ENCODE measurements at places on chromosomes 11 and 22.

GRCh38 chr22:42247596-42247995 is 22.9 kb downstream of the TCF20 start:
- no peak for DNase-seq

- DNase-seq, result no peak
Observed at GRCh38 chr11:131885431-131885830, 515.0 kb downstream of the NTM start.

GRCh38 chr22:32815943-32816342 is 14.4 kb downstream of the TIMP3 start:
- no peak for DNase-seq

DNA sequence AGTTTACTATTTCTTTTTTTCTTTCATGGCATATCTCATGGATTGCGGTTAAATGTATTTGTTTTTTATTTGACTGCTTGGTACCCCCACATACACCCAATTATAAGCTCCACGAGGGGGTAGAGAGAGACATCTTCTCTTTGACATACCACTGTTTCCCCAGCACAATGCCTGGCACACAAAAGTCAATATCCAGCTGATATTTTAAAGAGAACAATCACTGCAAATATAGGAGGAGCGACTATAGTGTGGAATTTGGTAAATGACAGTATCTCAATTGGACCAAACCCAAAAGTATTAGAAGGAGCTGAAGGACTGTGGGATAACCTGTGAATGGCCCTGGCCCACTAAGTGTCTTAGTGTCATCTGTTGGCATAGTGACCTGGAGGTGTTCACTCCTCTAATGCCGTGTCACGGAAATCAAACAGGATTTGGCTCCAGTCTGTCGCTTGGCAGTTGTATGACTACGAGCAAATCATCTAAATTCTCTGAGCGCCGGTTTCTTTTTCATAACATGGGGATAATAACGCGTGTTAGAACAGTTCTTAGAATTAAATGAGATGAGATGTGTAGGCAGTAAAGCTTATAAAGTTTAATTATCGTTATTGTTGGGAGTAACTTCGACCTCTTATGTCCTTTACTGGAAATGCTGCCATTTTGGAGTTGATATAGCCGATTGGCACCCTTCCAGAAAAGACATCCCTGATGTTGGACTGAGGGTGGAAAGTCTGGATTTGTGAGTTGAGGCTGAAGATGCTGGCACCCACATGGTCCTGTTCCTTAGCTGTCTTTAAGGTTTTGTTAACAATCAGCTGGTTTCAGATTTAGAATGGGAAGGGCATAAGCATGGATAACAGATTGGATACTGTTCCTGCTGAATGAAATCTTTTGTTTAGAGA is 144.5 kb downstream of the DBX1 start:
- peak; percentile 92 for DNase-seq

GRCh38 chr11:10742460-10743208 is 8.4 kb upstream of the CTR9 start:
- DNase-seq, result no peak

- DNase-seq, result no peak
Observed at GRCh38 chr11:114384487-114384886, 15.8 kb downstream of the C11orf71 start.

GRCh38 chr11:2098691-2099515 is 40.3 kb downstream of the IGF2 start:
- no peak for DNase-seq

- peak; percentile 8 for DNase-seq
Observed at GRCh38 chr22:39144101-39144767, 8.2 kb downstream of the CBX7 start.
